ENCODE measurements at places on chromosomes 5 and 9.
A peak's percentile ranks its signal among the peaks of the same experiment; 100 is the strongest.

DNA sequence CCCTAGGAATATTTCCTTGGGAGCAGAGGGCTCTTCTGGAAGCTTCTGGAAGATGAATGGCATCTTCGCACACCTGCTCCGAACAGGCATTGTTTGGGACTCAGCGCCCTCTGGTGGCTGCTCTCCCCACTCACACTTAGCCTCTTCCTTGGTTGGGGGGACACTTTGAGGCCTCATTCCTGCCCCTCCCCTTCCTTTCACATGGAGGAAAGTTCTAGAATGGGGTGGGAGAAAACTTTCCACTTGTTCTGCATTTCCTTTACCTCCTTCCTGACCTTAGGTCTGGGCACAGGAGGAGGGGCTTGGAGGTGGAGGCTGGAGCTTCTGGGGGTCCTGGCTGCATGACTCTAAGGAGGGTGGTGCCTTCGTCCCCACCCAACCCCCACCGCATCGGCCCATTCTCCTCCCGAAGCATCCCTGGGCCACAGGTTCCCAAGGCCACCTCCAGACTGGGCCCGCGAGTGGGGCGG, 19.3 kb upstream of the SMIM32 start:
- DNase-seq: peak; percentile 62

- DNase-seq: no peak
These were observed 14.5 kb downstream of the GRAMD2B start for GRCh38 chr5:126437721-126438120.

DNA sequence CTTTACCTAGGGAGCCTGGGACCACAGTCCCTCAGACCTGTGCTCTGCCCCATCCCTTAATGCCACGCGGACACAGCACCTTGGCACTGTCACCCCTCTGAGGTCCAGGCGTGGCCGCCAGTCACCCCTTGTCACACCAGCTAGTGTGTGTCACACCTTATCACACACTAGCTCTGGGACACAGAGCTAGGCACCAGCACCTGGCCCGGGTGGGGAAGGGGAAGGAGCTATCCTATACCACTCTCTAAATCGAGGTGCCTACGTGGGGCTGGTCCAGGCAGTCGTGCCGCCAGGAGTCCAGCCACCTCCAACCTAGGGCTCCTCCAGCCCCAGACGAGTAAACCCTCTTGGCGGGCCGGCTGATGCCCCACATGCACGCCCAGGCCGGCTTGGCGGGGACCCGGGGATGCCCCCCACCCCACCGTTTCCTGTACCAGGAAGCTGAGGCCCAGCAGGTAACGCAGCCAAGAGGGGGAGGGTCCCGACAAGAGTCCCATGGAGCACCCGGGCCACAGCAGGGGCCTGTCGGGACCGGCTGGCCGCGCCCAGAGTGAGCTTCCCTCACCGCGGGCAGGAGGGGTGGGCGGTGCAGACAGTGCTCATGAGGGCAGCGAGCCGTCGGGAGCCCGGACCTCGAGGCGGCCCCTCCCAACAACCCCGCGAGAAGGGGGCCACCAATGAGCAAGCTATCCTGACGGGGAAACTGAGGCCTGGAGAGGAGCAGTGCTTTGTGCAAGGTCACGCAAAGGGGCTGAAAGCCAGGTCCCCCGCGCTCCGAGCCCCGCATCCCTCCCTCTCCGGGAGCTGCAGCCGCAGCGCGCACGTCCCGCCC, 550 bp downstream of the CORO2A start:
- DNase-seq: no peak

- DNase-seq: peak; percentile 66
These were observed 72.7 kb downstream of the EPB41L4B start for GRCh38 chr9:109248133-109248581.

GRCh38 chr9:38386319-38386895, 6.1 kb upstream of the ALDH1B1 start:
- no peak for DNase-seq

DNA sequence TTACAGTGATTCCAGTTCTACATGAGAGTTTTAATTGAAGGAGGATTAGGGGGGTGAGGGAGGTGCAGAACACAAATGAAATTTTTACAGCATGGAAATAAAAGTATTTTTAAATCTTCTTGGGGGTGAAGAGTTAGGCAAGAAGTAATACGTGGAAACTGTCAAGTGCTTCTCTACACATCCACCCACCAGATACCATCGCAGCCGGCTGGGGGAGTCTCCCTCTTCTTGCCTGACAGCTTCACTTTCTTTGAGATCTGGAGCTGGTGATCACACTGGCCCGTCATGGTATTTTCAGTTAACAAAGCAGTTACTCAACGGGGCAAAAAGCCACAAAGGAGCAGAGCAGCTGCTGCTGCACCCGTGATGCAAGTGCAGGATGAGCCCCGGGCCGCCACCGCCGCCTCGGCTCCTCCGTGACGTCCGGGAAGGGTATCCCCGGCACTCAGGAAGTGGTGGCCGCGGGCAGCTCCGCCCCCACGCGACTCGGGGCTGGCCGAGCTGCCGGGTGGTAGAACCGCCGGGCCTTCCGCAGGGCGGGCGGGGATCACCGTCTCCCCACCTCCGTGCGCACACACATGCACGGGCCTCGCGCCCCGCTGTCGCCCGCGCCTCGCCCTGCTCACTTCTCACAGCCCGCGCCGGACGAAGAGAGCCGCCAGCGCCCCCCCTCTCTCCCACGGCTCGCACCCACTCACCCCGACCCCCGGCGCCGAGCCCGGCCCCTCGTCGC, 2.4 kb upstream of the NR4A3 start:
- DNase-seq: peak; percentile 69

- DNase-seq: no peak
These were observed 20.9 kb downstream of the WHRN start for GRCh38 chr9:114484215-114484853.

GRCh38 chr5:125470280-125470902, 724.0 kb upstream of the ZNF608 start:
- no peak for DNase-seq

- no peak for DNase-seq
These were observed 63.5 kb upstream of the OSMR start for GRCh38 chr5:38782180-38782835.

- DNase-seq: no peak
These were observed 233.1 kb downstream of the RASEF start for GRCh38 chr9:82829818-82830217.

GRCh38 chr9:20490246-20490834, 132.0 kb downstream of the MLLT3 start:
- DNase-seq: no peak

- DNase-seq: no peak
These were observed 478.9 kb downstream of the SPATA31D1 start for GRCh38 chr9:82467436-82467835.

DNA sequence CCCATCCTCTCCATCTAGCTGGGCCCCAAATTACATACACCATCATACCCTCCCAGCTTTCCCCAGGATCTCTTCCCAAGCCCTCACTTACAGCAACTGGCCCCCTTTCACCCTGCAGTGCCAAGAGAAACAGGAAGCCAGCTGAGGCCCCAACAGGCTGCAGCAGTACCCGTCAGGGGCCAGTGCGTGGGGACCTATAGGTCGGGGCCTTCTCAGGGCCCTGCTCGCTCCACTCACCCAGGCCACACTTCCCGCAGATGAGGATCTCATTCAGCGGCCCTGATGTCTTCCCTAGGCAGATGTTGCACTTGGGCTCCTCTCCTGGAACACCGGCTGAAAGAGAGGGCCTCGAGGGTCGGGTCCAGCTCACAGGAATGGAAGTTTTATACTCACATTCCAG, 6.8 kb downstream of the PHF19 start:
- DNase-seq: no peak

- DNase-seq: no peak
These were observed 17.0 kb upstream of the MOCS2 start for GRCh38 chr5:53126521-53126920.

DNA sequence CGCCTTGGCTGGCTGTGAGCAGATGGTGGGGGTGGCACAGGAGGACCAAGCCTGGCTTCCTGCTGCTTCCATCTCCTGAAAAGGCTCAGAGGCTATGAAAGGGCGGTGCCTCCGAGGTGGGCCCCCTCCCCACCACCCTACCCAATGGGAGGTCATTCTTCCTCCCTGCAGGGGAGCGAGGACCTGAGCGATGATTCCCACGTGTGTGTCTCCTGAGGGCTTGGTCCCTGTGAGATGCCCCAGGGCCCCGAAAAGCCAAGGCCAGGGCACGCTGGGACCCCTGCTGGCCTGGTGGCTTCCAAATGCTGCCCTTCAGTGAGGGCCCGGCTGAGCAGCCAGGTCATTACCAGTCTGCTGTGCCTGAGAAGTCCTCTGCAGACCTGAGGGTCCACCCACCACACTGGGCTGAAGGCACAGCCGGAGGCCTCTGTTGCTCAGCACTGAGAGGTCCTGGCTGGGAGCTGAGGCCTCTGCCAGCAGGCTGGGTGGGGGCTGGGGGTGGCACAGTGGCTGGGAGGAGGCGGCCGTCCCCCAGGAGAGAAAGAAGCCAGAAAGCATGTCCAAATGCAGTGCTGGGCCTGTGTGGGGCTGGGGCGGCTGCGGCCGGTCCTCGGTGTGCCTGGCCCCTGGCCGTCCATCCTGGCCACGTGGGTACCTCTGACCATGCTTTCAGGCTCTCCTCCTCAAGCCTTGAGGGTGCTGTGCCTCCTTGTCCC, 14.0 kb upstream of the SLC6A19 start:
- no peak for DNase-seq

- DNase-seq: no peak
These were observed 460.5 kb upstream of the BRINP1 start for GRCh38 chr9:119829748-119830147.

DNA sequence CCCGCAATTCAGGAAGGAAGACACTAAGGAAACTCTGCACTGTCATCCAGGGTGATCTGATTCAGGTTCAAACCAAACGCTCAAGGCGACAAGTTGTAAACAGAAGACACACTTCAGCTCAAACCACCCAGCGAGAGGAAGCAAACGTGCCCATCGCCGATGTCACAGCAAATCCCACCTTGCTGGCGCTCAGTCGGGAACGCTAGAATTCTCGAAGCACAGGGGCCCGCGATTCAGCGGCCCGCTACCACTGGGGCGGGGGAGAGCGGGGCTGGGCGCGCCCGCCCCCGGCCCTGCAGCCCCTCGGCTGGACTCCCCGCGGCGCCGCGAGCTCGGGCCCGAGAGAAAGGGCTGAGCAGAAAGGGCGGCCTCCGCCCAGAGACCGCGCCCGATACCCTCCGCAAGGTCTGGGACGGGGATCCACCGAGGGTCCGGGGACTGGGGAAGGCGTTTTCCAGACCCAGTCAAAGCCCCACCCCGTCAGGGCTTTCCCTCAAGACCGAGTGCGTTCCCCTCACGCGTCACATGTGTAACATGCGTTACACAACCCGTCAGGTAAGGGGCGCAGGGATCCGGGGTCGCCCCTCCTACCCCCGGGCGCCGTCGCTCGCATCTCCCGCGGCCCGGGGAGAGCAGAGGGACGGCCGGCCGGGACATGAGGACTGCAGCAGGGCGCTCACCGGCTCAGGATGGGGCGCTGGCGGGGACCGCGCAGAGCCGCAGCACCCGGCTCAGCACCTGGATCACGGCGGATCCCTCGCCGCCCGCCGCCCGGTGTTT, 469 bp downstream of the AGTPBP1 start:
- DNase-seq: peak; percentile 56

DNA sequence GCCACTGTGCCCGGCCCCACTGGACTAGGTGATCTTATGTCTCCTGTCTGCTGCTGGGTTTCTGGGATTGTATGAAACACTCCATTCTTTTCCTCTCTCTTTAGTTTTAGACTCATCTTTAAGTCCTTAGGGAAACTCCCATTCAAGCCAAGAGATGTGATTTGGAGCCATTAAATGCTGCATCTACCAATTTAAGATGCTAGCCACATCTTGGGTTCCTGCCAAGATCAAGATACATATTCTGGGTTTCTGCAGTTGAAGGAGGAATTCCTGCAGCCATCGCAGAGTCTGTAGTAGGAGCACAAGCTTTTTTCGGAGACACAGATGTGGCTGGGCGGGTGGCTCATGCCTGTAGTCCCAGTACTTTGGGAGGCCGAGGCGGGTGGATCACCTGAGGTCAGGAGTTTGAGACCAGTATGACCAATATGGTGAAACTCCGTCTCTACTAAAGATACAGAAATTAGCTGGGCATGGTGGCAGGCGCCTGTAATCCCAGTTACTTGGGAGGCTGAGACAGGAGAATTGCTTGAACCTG, 23.2 kb downstream of the STXBP1 start:
- DNase-seq: no peak

GRCh38 chr9:115832031-115832430, 321.6 kb upstream of the PAPPA start:
- DNase-seq: no peak

DNA sequence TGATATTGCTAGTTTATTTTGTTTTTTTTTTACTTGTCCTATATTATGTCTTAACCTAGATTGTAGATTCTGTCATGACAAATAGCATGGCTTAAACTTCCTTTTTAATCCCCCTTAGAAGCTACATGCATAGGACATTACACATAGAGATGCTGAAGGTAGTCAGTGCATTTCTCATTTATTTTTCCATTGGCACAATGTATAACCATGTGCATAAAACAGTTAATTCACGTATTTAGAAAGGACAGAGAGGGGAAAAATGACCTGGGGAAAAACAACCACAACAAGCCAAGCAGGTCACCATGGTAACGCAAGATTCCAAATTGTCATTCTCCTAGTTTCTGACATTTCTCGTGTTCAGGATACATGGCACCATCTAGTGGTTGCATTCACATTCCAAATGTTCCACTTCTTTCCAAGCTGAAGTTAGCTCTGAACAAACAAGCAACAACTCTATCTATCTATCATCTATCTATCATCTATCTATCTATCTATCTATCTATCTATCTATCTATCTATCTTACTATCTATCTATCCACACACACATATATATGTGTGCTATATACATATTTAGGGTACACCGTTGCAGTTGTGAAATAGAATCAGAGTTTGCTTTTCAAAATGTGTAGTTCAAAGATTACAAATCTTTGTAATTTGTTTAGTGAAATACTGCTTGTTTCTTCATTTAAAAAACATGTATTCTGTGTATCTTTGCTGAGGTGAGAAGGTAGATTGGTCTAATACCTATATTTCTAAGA, 487.2 kb upstream of the ST8SIA4 start:
- DNase-seq: peak; percentile 1

- DNase-seq: no peak
These were observed 106.6 kb downstream of the PALM2AKAP2 start for GRCh38 chr9:109886617-109887016.

DNA sequence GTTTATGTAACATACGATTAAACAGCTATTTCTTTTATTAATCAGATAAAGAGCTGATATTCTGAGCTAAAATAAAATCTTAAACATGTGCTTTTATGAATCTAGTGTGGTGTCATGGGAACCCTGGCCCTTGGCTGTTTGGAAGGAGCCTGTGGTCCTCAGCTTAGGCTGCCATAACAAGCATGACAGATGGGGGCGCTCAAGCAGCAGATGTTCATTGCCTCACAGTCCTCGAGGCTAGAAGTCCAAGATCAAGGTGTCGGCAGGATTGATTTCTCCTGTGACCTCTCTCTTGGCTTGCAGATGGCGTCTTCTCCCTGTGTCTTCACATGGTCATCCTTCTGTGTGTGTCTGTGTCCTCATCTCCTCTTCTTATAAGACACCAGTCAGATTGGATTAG, 448.2 kb downstream of the GADD45G start:
- peak; percentile 20 for DNase-seq

GRCh38 chr9:16134351-16134750, 581.5 kb downstream of the CCDC171 start:
- no peak for DNase-seq

GRCh38 chr9:35938474-35939356, 19.2 kb downstream of the OR2S2 start:
- DNase-seq: no peak
